ENCODE measurements at places on chromosomes 5 and 9.

- DNase-seq: no peak
Observed at GRCh38 chr9:115442054-115442453, 324.1 kb upstream of the TNC start.

GRCh38 chr9:19009391-19009965 is 23.5 kb downstream of the SAXO1 start:
- no peak for DNase-seq

- no peak for DNase-seq
Observed at GRCh38 chr5:179266291-179267070, 78.8 kb downstream of the ADAMTS2 start.

DNA sequence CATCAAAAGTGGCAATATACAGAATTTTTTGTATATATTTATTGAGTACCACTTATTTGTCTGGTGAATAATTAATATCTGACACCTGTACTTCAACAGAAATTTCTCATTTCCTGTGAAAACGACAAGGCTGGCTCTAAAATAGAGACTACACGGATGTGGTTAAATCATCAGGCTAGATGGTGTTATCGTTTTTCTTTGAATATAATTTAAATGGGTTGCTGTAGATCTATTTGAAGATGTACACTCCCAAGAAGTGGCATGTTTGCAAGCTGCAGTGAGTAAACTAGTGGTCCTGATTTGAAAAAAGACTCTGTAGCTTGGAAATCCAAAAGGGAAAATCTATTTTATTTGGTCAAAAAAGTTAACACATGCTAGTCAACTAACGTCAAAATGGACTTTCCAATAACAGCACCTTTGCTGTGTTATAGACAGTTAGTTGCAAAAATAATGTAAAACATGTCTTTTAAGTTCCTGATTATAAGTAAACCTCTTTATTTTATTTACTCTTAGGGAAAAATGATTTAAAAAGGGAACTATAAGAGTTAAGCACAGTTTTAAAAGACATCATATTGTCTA is 13.8 kb downstream of the ST8SIA4 start:
- DNase-seq: no peak

DNA sequence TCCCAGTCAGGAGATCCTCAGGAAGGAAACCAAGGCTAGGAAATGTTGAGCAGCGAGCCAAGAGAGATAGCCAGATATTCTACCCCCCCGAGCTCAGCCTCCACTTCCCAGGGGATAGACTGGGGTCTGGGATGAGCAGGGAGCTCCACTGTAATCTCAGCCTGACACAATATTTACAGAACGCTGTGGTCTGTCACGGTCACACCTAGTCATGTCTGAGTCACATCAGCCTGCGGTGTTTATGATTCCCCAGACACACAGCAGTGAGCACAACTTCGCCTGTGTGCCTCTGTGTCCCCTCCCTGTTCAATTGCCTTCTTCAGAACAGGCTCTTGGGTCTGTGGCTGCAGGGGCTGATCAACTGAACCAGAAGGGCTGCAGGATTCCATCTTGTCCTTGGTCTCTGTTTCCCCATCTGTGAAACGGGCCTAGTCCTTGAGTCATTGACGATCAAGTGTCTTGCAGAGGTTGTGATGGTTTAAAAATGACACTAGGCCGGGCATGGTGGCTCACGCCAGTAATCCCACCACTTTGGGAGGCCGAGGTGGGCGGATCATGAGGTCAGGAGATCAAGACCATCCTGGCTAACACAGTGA is 8.6 kb upstream of the PRRX2 start:
- DNase-seq: no peak
